ENCODE measurements at places on chromosomes 1 and 21.
A peak's percentile ranks its signal among the peaks of the same experiment; 100 is the strongest.

- H3K27me3 ChIP-seq = no peaks in the 10 kb centered on the region
- H3K4me1 ChIP-seq = peaks cover 15% of the 10 kb centered on the region
- peak; percentile 58 for DNase-seq
- no peak overlapping the region for H3K4me3 ChIP-seq
These were observed 2.1 kb downstream of the MOV10 start for GRCh38 chr1:112676543-112676942.

- DNase-seq = no peak
- peaks cover 14% of the 10 kb centered on the region for H3K4me1 ChIP-seq
- H3K4me3 ChIP-seq = no peak overlapping the region
- H3K36me3 ChIP-seq = no peaks in the 10 kb centered on the region
- no peaks in the 10 kb centered on the region for H3K27me3 ChIP-seq
These were observed 189.1 kb downstream of the KAZN start for GRCh38 chr1:14787604-14788003.

DNA sequence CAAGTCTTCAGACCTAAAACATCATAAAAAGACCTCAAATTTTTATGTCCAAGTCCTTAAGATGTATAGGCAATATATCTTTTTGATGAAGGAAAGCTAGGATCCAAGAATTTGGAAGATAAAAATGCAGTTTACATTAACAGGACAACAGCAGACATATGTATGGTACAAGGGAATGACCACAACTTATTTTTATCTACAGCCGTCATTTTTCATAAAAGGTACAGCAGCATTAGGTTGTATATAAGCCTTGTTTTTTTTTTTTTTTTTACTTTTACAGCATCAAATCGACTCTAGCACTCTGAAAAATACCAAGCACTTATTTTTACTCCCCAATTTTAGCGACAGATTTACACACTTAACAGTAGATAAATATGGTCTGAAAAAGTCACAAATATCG, 1.3 kb downstream of the SRSF10 start:
- H3K27me3 ChIP-seq = no peaks in the 10 kb centered on the region
- DNase-seq = no peak
- peaks cover 10% of the 10 kb centered on the region for H3K36me3 ChIP-seq
- peak overlapping the region; percentile 96 for H3K4me3 ChIP-seq

DNA sequence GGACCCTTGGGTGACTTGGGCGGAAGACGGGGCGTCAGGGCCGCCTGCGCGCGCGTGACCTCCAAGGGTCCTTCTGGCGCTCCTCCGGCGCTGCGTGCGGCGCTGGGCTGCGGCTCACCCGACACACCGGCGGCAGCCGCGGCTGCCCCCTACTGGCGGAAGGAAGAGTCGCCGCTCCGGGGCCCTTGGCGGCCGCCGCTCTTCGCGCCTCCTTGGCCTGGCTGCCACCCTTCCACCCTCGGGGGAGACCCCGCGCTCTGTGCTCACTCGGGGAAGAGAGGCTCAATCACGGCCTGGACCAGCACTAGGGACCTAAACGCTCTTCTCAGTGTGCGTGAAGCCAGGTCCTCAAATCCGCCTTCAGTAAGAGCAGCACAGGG, 89.7 kb downstream of the DMRTA2 start:
- peak; percentile 40 for DNase-seq
- H3K27ac ChIP-seq = no peak overlapping the region
- H3K36me3 ChIP-seq = no peaks in the 10 kb centered on the region
- H3K4me3 ChIP-seq = peak overlapping the region; percentile 57
- no peaks in the 10 kb centered on the region for H3K4me1 ChIP-seq
- H3K27me3 ChIP-seq = peaks cover 6% of the 10 kb centered on the region

GRCh38 chr1:209526137-209526536, 57.4 kb upstream of the CAMK1G start:
- no peaks in the 10 kb centered on the region for H3K4me1 ChIP-seq
- no peak overlapping the region for H3K4me3 ChIP-seq
- DNase-seq = no peak
- H3K27ac ChIP-seq = no peak overlapping the region
- H3K27me3 ChIP-seq = no peaks in the 10 kb centered on the region

DNA sequence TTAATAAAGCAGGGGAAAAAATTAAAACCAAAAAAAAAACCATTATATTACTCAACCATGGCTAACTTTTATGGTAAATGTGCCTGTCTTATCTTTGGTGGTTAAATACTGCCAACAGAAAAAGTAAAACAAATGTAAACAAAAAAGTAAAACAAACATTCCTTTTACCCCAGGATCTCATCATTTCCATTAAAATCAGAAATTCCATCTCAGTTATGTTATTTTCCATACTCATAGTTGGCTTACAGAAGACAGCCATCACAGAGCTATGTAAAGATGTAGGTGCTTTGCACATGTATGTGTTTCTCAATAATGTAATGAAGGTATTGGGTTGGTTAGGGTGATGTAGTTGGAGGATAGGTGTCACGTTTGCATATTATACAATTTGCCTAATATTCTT, 185.0 kb downstream of the KCNK2 start:
- no peak overlapping the region for H3K27ac ChIP-seq
- no peak for DNase-seq
- no peaks in the 10 kb centered on the region for H3K4me1 ChIP-seq
- no peak overlapping the region for H3K4me3 ChIP-seq
- no peaks in the 10 kb centered on the region for H3K27me3 ChIP-seq

- H3K4me1 ChIP-seq = peaks cover 3% of the 10 kb centered on the region
- no peak overlapping the region for H3K27ac ChIP-seq
- peaks cover 86% of the 10 kb centered on the region for H3K36me3 ChIP-seq
- H3K4me3 ChIP-seq = no peak overlapping the region
- H3K27me3 ChIP-seq = no peaks in the 10 kb centered on the region
These were observed 10.8 kb downstream of the ETS2 start for GRCh38 chr21:38816400-38816977.

DNA sequence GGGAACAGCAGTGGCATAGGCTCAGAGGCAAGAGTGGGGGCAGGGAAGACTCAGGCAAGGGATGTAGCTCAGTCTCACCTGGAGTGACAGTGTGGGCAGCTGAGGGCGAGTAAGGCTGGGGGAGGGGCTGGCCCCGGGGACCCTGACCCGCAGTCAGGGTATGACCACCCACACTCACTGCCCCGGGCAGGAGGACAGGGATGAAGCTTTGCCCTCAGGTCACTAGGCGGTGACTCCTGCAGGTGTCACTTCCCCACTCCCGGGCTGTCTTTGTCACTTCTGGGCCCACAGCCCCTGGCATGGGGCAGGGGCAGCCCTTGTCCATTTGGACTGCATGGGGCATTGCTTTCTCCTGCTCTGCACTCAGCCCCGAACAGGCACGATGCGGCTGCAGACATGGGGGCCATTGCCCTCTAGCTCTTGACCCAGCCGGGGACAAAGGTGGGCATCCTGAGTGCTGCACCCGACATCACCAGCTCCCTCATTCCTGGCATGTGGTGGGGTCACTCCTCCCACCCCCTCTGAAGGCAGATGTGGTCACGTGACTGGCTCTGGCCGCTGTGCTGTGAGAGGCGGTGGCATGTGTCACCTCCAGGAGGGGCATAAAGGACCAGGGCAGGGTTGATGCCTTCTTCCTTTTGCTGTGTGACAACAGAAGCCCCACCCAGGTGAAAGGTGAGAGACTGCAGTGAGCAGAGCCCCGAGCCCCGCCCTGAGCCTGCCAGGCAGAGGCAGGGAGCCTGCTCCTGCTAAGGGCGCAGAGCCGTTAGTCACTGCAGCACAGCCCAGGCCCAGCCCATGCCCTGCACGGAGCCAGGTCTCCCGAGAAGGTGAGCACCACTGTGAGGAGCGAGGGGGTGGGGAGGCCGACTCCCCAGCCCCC, 66.0 kb downstream of the MATN1 start:
- DNase-seq = no peak
- H3K27ac ChIP-seq = no peak overlapping the region
- no peak overlapping the region for H3K4me3 ChIP-seq
- H3K27me3 ChIP-seq = no peaks in the 10 kb centered on the region
- H3K4me1 ChIP-seq = no peaks in the 10 kb centered on the region
- H3K36me3 ChIP-seq = no peaks in the 10 kb centered on the region

GRCh38 chr1:52523376-52523775, 29.5 kb downstream of the TUT4 start:
- H3K4me3 ChIP-seq = no peak overlapping the region
- peaks cover 3% of the 10 kb centered on the region for H3K4me1 ChIP-seq
- no peaks in the 10 kb centered on the region for H3K27me3 ChIP-seq
- DNase-seq = peak; percentile 60
- H3K27ac ChIP-seq = no peak overlapping the region

DNA sequence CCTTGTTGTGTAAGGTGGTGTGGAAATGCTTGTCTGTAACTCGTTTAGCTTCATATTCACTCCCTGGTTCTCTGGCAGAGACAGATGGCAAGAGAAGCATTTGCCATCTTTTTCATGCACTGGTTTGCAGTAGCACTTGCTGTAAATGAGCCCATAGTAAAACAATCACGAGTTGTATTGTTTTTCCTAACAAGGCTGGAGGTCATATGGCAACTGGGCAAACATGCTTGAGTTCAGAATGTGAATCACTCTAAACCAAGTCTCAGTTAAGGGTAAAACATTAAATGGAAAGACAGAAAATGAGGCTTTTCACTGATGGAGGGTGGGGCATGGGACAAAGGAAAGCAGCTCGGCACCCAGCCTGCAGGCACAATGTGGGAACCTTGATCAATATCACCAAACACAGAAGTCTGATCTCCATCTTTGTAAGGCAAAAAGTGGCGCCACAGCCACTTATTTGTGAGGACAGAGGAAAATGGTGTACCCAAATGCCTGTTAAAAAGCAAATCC, 26.5 kb upstream of the LPAR3 start:
- H3K27ac ChIP-seq = no peak overlapping the region
- H3K36me3 ChIP-seq = no peaks in the 10 kb centered on the region
- DNase-seq = no peak
- no peak overlapping the region for H3K4me3 ChIP-seq

DNA sequence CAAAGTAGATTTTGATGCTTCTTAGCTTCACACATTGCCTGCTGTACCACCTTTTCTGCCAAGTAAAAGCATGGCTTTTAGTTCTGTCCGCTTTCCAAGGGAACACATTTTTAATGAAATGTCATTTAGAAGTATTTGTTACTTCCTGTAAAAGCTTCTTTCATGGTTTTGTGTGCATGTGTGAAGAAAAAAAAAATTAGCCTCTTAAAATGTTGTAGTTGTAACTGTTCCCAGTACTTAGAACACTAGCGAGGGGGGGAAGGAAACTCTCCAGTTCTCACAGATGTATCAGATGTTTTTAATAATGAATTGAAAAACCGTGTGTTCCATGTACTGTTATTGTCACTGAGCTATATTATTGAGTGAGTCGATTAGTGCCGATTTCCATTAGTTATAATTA, 568.3 kb upstream of the ADGRL2 start:
- H3K27ac ChIP-seq = no peak overlapping the region
- no peaks in the 10 kb centered on the region for H3K27me3 ChIP-seq
- no peak for DNase-seq
- H3K4me3 ChIP-seq = no peak overlapping the region
- H3K36me3 ChIP-seq = no peaks in the 10 kb centered on the region

- H3K27me3 ChIP-seq = no peaks in the 10 kb centered on the region
- DNase-seq = no peak
- peaks cover 3% of the 10 kb centered on the region for H3K4me1 ChIP-seq
- H3K4me3 ChIP-seq = no peak overlapping the region
- H3K36me3 ChIP-seq = no peaks in the 10 kb centered on the region
These were observed 29.7 kb downstream of the XCL1 start for GRCh38 chr1:168606096-168606495.

DNA sequence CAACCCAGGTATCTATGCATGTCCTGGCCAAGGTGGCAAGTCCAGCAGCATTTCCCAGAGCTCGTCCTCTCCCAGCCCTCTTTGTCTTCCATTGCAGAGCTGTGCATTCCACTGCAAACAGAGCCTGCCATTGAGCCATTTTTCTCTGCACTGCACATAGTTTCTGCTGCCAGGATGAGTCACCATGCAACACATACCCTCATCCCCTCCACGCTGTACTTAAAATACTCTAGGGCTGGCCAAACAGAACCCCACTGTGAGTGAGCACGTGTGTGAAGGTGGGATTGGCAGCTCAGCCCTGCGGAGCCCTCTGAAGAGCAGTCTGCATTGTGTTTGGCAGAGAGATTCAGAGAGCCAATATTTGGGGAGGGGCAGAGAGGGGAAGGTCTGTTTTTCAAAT, 3.9 kb upstream of the ATP1B1 start:
- H3K4me1 ChIP-seq = peaks cover 8% of the 10 kb centered on the region
- H3K27me3 ChIP-seq = no peaks in the 10 kb centered on the region
- H3K27ac ChIP-seq = no peak overlapping the region
- DNase-seq = no peak
